Fibroblast of skin of abdomen (primary cell): ENCODE measurements at places on chromosomes 6 and 20.
A peak's percentile ranks its signal among the peaks of the same experiment; 100 is the strongest.

GRCh38 chr6:138428944-138429598 is 25.0 kb downstream of the HEBP2 start:
- DNase-seq = peak; percentile 54

GRCh38 chr6:139990026-139990686 is 615.7 kb upstream of the CITED2 start:
- no peak for DNase-seq

- DNase-seq = no peak
Measured at GRCh38 chr6:121439926-121440325, 4.5 kb downstream of the GJA1 start.

DNA sequence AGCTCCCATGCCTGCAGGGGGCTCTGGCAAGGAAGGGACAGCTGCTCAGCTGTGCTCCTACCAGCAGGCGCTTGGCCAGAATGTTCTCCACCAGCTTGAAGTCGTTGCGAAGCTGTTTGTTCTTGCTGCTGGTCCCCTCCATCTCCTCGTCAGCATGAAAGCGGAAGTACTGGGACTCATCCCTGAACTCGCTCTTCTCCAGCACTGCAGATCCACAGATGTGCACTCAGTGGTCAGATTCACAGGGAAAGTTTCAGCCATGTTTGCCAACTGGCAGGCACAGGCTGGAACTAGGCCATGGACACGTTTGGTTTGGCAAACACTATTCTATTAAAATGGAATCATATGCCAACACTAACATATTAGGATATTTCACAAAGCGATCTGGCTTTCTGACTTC is 167.9 kb downstream of the PREX1 start:
- no peak for DNase-seq

DNA sequence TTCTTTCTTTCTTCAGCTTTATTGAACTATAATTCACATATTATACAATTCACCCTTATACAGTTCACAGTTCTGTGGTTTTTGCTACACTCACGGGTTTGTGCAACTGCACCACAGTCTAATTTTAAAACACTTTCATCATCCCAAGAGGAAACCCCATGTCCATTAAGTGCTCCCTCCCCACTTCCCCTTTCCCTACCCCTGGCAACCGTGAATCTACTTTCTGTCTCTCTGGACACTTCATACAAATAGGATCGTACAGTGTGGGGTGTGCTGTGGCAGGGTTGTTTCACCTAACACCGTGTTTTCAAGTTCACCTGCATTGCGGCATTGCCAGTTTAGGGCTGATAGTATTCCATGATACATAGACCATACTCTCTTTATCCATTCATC is 118.8 kb downstream of the PHACTR3 start:
- DNase-seq = no peak

DNA sequence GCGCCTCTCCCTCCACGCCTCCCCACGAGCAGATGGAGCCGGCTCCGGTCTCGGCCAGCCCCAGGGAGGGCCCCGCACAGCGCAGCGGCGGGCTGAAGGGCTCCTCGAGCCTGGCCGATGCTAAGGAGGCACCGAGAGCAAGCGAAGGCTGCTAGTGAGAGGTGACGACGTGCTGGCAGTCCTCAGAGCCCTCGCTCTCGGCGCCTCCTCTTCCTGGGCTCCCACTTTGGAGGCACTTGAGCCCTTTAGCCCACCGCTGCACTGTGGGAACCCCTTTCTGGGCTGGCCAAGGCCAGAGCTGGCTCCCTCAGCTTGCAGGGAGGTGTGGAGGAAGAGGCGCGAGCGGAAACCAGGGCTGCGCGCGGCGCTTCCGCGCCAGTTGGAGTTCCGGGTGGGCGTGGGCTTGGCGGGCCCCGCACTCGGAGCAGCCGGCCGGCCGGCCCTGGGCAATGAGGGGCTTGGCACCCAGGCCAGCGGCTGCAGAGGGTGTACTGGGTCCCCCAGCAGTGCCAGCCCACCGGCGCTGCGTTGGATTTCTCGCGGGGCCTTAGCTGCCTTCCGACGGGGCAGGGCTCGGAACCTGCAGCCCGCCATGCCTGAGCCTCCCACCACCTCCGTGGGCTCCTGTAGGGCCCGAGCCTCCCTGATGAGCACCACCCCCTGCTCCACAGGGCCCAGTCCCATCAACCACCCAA is 2.5 kb upstream of the TMEM14C start:
- DNase-seq = peak; percentile 16

DNA sequence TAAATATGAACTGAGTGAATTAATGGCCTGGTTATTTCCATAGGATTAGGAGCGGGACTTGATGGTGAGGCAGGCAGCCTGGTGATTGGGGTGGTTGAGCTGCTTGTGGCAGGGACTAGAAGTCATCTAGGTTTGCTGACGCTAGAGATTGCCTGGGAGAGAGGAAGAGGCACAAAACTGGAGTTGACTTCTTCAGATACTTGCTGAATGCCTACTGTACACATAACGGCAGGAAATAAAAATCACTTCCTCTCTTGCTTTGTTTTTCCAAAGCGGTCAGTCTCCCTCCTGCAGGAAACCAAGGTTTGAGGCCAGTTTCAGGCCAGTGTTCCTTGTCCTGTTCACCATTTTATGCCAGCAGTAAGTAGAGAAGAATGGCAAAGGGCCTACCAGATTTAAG is 36.7 kb upstream of the MYLIP start:
- no peak for DNase-seq

- peak; percentile 87 for DNase-seq
Measured at GRCh38 chr6:31826793-31827285, 699 bp upstream of the HSPA1B start.

DNA sequence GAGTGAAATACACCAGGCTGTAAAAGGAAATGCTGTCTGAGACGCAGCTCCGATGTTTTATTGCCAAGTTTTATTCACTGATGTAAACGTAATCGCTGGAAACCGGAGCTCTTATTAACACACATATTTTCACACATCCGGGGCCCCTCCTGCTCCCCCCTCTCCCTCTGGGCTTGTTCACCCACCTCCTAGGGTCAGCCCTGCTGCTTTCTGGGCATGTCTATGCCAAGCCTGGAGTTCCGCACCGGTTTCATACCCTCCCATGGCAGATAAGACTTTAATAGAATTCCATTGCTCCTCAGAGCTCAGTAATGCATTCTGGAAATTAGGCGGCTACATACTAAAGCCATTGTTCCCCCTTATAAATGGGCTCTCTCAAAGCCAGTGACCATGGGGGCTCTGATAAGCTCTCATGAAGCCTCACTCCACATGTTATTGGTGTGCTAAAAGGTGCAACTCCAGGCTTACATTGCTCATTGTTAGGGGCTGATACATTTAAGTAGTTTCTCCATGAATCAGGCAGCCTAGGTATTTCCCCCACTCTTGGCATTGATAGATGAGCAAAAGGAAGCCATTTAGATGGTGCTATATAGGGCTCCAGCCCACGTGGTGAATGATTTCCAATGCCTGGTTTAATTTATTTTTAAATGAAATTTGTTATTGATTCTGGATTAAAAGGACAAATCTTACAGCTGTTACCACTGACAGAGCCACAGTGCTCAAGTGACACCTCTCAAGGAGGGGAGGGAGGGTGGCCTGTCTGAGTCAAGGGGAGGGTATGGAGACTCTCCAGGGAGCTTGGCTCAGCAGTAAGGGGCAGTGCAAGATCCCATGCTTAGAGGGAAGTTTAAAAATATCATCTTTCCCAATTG is 4.5 kb upstream of the VSTM2L start:
- DNase-seq = peak; percentile 28

GRCh38 chr6:74058606-74059005 is 362.6 kb downstream of the CD109 start:
- DNase-seq = peak; percentile 61

- DNase-seq = no peak
Measured at GRCh38 chr6:160535270-160535669, 128.8 kb downstream of the LPA start.

DNA sequence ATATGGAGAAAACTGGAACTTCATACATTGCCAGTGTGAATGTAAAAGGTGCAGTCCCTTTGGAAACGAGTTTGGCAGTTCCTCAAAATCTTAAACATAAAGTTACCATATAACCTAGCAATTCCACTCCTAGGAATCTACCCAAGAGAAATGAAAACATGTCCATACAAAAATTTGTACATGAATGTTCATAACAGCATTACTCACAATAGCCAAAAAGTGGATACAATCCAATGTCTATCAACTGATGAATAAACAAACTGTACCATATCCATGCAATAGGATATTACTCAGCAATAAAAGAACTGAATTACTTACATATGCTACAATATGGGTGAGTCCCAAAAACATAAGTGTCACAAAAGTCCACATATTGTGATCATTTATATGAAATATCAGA is 48.7 kb upstream of the ERVFRD-1 start:
- no peak for DNase-seq

GRCh38 chr6:144305985-144306384 is 20.9 kb downstream of the UTRN start:
- peak; percentile 66 for DNase-seq

GRCh38 chr20:57987659-57988058 is 240.8 kb downstream of the ANKRD60 start:
- DNase-seq = no peak

- peak; percentile 3 for DNase-seq
Measured at GRCh38 chr6:83151114-83151513, 42.0 kb downstream of the PGM3 start.

- DNase-seq = no peak
Measured at GRCh38 chr6:91075244-91075976, 488.5 kb upstream of the MAP3K7 start.

DNA sequence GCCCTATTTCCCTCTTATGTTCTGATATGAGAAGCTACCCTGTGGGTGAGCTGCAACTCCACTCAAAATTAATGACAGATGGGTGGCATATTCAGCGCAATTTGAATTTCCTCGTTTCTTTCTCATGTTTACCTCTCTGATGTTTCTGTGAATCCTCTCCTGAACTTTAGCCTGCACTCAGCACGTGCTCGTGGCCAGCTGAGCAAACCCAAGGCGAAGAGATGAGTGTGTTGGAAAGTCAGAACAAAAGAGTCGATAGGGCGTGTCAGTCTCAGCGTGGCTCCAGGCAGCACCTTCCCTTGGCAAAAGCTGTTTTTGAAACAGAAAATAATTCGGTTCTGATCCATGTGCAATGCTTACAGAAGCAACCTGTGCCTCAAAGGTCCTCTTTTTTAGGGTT is 226.1 kb upstream of the GMDS start:
- DNase-seq = no peak

GRCh38 chr6:52571099-52571755 is 5.6 kb downstream of the TRAM2 start:
- DNase-seq = no peak

DNA sequence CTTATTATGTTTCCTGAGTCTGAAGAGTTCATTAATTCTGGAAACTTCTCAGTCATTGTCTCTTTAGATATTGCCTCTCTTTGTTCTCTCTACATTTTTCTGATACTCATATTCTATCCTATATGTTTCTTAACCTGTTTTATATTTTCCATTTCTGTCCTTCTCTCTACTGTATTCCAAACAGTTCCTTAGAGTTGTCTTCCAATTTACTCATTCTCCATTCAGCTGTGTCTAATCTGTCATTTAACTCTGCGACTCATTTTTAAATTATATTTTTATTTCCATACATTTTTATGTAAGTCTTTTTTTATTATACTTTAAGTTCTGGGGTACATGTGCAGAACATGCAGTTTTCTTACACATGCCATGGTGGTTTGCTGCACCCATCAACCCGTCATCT is 251.8 kb downstream of the NRN1 start:
- DNase-seq = no peak

- DNase-seq = peak; percentile 6
Measured at GRCh38 chr6:151493804-151494234, at the start of gene CCDC170. CCDC170 (plus strand) TSS chr6:151494017; CDS start chr6:151494129, 112 bp downstream.

DNA sequence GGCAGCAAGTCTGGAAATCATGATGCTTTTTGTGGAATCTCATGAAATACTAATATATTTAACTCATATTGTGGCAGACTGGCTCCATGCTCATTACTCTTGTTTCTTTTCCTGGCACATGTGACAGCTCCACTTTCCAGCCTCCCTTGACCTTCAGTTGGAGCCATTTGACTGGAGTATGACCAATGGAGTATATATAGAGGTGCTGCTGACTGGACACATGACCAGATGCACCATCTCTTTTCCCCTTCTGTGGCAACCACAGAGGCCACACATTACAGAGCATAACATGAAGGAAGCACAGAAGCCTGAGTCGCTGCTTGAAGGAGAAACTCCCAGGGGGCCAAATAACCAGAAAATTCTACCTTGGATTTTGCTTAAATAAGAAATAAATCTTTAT is 77.4 kb downstream of the MKKS start:
- DNase-seq = no peak

GRCh38 chr6:121579478-121579877 is 144.0 kb downstream of the GJA1 start:
- DNase-seq = no peak

- DNase-seq = peak; percentile 39
Measured at GRCh38 chr20:54133434-54134427, 40.1 kb downstream of the CYP24A1 start.

DNA sequence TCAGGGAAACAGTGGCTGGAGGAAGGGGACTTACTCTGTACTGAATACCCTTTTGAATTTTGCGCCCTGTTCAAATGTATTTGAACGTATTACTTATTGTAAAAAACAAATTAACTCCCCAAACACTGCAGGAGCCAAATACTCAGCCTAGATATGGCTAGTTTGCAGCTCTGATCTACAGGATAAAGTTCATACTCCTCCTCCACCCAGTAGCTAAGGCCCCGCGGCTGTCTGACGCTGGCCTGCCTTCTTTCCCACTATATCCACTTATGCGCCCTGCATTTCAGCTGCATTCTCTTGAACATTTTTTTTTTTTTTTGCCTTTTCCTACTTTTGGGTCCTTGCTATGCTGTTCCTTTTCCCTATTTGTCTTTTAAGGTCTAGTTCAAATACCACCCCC is 6.5 kb downstream of the GSS start:
- no peak for DNase-seq

- DNase-seq = no peak
Measured at GRCh38 chr6:110415086-110415916, at the start of gene DDO. DDO (minus strand) TSS chr6:110415575; CDS start chr6:110413462, 2,113 bp downstream.

GRCh38 chr6:34897130-34897529 is 8.1 kb downstream of the ANKS1A start:
- no peak for DNase-seq

DNA sequence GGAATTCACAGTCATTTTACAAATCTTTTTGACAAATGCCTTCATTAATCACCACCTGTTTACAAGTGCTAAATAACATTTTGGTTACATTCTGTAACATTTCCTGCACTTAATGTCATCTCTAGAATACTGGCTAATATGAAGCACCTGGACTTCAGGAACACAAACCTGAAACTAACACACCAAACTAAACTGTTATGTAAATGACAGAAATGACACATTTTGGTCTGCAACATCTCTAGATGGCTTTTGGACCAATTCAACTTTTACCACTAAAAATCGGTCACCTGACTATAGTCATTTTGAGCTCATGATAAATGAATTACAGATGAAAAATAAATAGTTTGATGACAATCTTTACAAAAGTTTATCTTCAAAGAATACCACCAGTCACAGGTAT is 80.6 kb downstream of the ATG5 start:
- DNase-seq = no peak

GRCh38 chr6:47414423-47415167 is 63.0 kb upstream of the CD2AP start:
- peak; percentile 28 for DNase-seq

- DNase-seq = peak; percentile 29
Measured at GRCh38 chr6:105835373-105835772, 250.8 kb upstream of the PRDM1 start.
